ENCODE measurements at places on chromosomes 11 and 22. TPM values are rescaled to one million over a fixed set of nuclear protein-coding genes. Genes with fewer than 3 reads are reported as not detected.

- peak; percentile 61 for DNase-seq
Observed at GRCh38 chr11:2789791-2790567, 90.2 kb upstream of the KCNQ1OT1 start.

DNA sequence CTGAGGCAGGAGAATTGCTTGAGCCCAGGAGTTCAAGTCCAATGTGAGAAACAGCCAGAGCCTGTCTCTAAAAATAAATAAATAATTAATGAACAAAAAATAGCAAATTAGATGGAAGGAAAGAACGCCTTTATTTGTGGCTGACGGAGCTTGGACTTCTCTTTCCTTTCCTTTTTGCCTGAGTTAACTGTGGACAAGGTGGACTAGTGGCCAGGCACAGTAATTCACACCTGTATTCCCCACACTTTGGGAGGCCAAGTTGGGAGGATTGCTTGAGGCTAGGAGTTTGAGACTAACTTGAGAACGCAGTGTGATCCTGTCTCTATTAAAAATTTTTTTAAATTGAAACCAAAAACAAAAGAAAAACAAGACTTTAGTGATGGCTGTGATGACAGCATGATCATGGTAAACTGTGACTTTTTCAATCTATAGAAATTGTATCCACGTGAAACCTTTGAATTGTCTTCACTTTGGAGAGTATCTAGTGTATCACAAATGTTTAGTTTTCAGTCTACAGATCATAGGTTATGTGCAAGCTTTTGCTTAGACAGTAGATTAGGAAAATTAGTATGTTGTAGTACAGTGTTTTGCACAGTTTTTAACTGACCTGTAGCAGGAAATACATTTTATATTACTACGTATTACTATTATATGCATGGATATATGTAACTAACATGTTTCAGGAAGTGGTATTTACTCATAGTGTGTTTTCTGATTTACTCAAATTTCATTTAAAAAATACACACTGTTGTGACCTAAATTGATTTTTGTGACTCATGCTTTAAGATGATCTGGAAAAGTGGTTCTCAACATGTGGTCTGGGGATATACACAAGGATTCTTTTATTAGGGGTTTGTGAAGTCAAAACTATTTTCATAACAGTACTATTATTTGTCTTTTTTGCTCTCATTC, 42.1 kb downstream of the KDM2A start:
- no peak for DNase-seq

DNA sequence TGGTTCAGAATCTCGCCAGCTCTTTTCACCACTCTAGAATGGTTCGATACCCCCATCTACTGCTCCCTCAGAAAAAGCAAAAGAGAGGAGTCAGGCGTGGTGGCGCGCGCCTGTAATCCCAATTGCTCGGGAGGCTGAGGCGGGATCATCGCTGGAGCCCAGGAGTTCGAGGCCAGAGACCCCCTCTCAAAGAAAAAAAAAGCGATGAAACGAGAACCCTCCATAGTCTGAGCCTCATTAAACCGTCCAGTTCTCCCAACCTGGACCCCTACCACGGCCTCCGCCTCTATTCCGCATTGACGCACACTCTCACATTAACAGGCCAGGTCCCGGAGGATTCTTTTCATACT, 439 bp downstream of the SPA17 start:
- DNase-seq: no peak

DNA sequence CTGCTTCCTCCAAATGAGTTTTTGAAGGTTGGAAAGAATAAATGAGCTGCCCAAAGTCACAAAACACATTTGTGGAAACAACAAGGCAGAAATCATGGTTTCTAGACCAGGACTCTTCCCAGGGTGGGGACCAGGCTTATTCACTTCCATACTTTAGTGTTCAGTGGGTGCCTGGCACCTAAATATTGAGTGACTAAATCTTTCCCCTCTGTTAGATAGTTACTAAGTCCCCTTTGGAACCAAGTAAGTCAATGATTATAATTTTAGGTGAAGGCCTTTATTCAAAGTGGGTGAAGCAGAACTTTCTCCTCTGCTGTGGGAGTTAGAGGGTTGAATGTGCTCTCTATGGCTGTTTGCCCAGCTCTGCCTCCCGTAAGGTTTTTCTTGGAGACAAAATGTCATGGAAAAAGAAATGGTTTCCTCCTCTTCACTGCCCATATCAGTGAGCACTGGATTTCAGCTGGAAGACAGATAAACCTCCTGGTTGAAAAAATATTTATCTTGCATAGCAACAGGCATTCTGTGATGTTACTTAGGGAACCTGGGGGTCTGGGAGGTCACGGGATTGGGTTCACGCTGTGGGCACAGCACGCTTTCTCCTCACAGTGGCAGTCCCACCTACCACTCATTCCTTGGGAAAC, 117.8 kb downstream of the CCDC81 start:
- DNase-seq: no peak

- no peak for DNase-seq
Observed at GRCh38 chr22:45422237-45422983, 8.9 kb downstream of the RIBC2 start.

The WNT7B gene
- total RNA-seq: not detected

The CCDC89 gene
- total RNA-seq: 0.54 TPM

Measured in cardiac septum (tissue), 1 donor.